ENCODE measurements at places on chromosomes 1 and 21.

GRCh38 chr1:42055061-42055460, 98.1 kb upstream of the GUCA2B start:
- no peak for DNase-seq

- DNase-seq: no peak
Observed at GRCh38 chr1:206713070-206713469, 28.4 kb downstream of the MAPKAPK2 start.

DNA sequence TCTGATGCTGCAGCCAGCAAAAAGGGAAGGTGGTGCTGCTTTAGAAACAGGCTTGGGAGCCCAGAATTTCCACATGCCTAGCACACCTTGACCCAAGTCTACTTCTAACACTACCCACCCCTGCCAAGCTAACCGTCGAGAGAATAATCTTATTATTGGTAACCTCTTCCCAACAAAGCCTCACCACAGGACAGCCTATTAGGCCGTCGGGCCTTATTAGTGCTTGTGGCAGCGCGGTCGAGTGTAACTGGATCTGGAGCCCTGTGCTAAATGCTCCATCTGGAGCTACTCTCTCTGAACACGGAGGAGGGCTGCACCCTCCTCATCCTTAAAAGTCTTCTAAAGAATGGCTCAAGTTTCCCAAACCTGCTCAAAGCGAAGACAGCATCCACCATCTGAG, 165.5 kb upstream of the NFIA start:
- no peak for DNase-seq

GRCh38 chr1:212721388-212722247, 22.0 kb upstream of the BATF3 start:
- DNase-seq: peak; percentile 36

GRCh38 chr1:65232461-65232990, 76.8 kb upstream of the DNAJC6 start:
- DNase-seq: no peak

- no peak for DNase-seq
Observed at GRCh38 chr1:153360592-153361479, 3.2 kb downstream of the S100A9 start.

DNA sequence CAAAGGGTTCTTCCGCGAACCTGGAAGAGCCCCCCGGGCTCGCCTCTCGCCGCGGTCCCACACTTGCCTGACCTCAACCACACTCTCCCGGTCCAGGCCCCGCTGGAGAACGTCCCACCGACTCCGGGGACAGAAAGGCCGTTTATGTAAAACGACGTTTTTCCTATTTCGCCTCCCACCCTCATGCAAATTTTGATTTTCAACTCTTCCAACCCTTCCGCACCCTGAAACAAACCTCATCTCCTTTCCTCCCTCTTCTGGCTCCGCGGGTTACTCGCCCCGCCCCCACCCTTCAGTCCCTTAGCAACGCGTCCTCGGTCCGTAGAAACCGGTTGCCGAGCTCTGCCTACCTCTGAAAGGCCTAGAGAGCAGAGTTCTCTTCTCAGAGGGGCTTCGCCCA, at the start of gene C1orf141:
Gene C1orf141, minus strand, starts transcription at position 276 of the 400 bp plus-strand sequence. CDS start 7,730 bp downstream, outside the sequence.
- DNase-seq: no peak

DNA sequence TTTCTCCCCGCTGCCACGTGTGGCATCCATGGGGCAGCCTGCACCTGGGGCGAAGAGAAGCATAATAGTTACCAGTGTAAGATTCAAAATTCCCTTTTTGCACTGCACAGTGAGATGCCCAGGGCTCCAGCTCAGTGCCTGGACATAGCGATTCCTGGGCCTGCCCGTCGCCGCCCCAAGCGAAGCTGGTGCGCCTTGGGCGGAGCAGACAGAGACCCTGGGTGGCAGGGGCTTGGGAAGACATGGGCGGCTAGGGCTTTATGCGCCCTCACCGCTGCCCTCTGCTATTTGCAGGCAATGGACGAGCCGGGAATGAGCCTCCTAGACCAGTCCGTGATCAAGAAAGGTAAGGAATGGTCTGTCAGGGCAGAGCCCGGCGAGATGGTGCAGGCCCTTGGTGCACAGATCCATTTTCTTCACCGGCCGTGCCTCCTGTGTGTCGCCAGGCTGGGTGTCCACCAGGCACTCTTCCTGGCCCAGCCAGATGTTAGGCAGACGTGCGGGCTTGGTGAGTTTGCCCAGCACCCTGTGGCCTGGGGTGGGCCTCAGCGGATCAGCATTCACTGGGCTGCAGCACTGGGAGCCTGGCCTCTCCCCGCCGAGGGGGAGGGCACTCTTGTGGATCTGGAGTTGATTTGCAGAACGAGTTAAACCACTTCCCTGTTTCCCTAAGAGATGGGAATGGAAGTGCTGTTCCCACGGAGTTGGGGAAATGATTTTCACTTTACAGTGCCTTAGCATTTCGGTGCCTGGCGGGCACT, 1.7 kb downstream of the TFAP2E start:
- DNase-seq: no peak

DNA sequence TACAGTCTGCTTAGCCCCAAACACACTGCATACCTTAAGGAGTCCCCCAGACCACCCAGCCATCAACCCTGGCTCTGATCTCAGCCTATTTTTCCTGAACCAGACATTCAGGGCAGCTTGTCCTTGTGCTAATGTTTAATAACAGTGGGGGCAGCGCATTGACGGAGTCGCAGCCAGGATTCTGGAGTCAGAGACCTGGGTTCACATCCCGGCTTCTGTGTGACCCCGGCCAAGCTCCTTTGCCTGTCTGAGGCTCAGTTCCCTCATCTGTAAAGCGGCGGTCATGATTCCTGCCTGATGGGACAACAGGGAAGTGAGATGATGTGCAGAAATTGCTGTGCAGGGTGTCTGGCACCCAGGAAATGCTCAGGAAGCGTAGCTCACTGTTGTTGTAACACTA, 63.1 kb downstream of the MATN1 start:
- DNase-seq: no peak

GRCh38 chr1:222583079-222583478, 6.7 kb downstream of the TAF1A start:
- no peak for DNase-seq

GRCh38 chr21:45202889-45203288, 84.8 kb downstream of the POFUT2 start:
- no peak for DNase-seq

GRCh38 chr1:224897529-224898327, 31.7 kb upstream of the DNAH14 start:
- DNase-seq: no peak

GRCh38 chr1:69163241-69163640, 404.5 kb upstream of the LRRC7 start:
- no peak for DNase-seq

DNA sequence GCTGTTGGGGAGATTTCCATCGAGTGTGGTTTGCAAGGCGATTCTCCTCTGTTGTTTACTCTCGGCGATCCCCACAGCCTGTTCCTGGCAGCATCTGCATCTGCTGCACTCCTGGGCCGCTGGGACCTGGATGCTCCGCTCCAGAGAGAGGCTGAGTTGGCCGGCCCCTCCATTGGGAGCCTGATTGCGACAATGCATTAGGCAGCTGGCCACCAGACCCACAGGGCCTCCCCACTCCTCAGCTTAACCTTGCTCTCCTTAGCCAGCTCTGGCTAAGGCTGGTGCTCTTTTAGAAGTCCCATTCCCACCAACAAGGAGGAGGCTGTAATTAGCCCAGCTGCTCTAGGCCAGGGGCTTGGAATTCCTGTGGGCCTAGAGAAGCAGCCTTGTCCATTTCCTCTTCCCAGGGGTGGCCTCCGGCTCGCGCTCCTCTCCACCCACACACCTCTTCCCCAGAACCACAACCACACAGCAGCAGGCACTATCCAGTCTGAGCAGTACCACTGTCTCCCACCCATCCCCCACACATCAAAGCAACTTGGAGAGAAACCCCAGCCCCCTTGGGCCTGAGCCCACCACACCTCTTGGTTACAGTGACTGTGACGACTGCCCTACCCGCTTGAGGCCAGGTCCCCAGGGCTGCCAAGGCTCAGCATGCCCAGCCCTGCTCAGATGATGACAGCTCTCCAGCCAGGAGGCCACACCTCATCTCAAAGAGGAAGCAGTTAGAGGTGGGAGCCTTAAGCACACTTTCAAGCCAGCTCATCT, 193.8 kb upstream of the EDN2 start:
- peak; percentile 92 for DNase-seq

- no peak for DNase-seq
Observed at GRCh38 chr1:166691476-166691875, 147.8 kb upstream of the POGK start.

DNA sequence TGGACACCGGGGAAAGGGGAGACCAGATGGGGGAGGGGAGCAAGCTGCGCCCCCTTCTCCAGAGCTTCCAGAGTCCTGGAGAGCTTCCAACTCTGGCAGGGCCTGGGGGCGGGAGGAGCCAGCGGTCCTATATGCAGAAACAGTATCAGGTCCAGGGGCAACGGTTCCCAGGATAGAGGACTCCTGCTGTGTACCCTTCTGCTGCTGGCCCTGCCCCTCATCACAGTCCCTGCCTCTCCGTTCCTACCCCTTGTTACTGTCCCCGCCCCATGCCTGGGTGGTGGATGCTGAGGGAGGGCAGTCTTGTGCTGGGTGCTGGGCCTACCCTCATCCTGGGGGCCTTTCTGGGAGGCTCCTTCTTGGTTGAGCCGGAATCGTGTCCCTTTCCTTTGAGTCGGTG, 19.2 kb upstream of the PEX10 start:
- DNase-seq: no peak

GRCh38 chr1:93516164-93516563, 68.2 kb downstream of the FNBP1L start:
- no peak for DNase-seq

- DNase-seq: no peak
Observed at GRCh38 chr1:158998781-158999161, 10.9 kb upstream of the IFI16 start.

GRCh38 chr1:161017756-161018630, 3.0 kb downstream of the F11R start:
- no peak for DNase-seq

Data from skeletal muscle cell (primary cell).